NCI-H1694 (cell line): ENCODE measurements at places on chromosomes 3 and 15.

DNA sequence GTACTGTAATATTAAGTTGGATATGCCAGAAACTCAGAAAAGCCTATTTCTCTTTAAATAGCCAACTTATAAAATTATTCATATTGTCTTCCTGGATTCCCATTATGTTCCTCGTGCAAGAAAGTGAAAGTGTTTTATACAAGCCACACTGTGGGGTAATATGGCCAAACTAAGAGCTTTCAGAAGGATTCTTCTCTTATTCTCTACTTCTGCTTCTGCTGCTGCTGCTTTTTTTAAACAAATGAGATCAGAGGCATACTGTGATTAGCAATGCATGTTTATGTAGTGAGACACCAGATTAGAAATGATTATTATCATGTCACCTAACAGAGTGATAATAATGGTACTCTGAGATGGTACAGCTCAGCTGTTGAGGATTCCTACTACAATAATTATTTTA lies 1026.5 kb upstream of the CFAP20DC start:
- DNase-seq, result no peak

GRCh38 chr15:89496155-89497098 lies at the start of gene RHCG:
RHCG (minus strand) TSS chr15:89496583; CDS start chr15:89496544, 39 bp downstream.
- no peak for DNase-seq

DNA sequence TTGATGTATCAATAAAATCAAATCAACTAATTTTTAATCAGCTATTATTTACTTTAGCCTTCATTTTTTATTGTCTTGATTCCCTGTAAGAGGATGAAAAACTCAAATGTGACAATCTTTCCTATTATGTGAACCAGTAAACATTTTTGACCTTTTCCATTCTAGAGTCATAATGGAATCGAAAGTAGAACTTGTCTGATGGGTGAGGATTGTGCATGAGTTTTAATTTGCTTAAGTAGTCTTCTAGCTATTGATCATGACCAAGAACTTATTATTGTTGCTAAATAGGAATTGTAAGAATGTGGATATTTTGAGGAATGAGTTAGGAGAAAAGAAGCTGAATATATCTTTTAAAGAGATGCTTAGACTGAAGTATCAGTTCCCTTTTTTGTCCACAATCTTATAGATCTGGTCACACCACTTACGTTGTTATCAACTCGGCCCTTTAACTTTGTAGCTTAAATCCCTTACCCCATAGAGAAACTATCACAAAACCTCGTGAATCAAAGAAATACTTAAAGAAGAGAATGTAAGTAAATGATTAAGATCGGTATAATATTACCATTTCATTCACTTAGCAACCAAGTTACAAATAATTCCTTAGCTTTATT lies 147.3 kb downstream of the TP63 start:
- no peak for DNase-seq

DNA sequence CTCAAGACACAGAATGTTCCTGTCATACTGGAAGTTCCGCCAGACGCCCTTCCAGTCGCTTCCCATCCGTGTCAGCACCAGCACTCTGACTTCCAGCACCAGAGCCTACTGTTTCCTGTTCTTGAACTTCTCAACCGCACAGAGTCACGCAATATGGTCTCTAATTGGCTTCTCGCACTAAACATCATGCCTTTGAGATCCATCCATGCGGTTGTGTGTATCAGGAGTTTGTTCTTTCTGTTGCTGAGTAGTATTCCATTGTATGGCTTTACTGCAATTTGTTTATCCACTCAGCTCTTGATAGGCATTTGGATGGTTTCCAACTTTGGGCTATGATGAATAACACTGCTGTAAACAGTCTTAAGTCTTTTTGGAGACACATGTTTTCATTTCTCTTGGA lies 112.1 kb downstream of the LRRK1 start:
- DNase-seq, result no peak

DNA sequence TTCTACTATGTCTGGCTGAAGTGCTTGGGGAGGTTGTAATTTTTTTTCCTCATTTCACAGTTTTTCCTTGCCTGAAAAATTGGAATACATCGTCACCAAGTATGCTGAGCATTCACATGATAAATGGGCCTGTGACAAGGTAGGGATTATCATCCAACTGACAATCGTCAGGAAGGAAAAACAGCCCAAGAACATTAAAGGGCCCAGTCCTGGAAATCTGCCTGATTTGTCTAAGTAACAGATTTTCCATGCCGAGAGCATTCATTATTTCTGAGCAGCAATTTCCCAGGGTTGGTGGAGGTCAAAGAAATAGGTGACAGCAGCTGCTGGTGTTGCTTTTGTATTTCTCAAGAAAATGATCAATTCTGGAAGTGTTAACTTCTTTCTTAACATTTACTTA lies 226.0 kb upstream of the CHRM5 start:
- DNase-seq, result no peak

DNA sequence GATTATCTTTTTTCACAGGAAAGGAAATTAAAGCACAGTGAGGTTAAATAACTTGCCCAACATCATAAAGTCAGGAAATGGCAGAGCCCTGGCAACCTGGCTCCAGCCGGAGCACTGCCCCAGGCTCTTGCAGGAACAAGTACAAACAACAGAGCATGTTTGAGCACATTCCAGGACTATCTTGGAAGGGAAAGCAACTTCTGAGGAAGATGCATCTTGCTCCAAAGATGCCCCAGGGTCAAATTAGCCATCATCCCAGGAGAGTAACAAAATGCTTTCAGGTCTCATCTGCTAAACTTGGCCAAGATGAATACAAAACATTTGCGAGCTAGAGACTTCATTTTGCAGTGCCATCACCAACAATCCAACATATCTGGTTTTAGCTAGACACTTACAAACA lies 162.4 kb upstream of the LRRN1 start:
- no peak for DNase-seq

DNA sequence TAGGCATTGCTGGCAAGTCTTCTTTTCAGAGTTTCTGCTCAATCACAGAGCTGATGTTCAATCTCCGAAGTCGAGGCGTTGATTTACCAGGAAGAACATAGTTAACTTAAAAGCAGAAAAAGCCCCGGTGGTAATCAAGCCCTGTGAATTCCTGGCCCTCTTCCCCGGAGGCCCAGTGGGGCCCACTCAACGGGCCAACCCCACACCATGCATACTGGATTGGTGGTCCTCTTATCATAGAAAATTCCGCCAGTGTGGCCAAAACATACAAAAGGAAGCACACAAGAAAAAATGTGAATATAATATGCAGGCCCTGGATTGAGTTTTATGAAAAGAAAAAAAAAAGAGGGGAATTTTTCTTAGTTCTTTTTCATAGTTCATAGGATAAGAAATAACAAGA lies 873.0 kb upstream of the NR2F2 start:
- DNase-seq, result no peak

GRCh38 chr3:14822670-14823390 lies 4.1 kb downstream of the FGD5 start:
- no peak for DNase-seq

DNA sequence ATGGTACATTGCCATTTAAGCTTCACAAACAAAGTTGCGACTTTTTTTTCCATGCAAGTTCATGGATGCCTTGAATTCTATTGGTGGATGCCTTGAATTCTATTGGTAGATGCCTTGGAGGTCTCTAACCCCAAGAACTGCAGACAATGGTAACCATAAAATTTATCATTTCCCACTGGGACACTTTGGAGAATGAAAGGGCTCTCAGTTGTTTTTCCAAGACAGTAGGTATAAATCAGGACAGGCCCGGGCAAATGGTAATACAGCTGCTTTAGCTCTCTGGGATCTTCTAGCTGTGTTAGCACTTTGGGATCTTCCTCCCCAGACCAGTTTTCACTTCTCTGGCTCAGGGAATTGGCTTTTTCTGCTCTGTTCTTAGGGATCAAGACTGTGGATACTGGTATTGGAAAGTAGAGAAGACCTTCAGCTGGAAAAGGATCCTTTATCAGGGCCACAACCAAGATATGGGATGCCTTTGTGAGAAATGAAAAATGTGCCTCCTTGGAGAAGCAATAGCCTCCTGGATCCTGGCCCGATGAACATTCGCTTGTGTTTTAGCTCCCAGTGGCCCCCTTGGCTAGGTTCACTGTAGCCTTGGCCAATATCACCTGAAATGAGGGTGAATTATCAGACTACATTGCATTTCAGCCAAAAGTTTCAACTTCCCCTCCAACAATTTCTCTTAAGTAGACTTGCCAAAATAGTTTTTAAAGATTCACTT lies 8.3 kb downstream of the LRRC3B start:
- DNase-seq, result no peak

- no peak for DNase-seq
Observed at GRCh38 chr15:84852212-84852611, 32.2 kb upstream of the SLC28A1 start.

GRCh38 chr3:195859061-195859845 lies 47.5 kb upstream of the MUC4 start:
- peak; percentile 70 for DNase-seq

- no peak for DNase-seq
Observed at GRCh38 chr15:40307421-40308211, at the start of gene PLCB2. PLCB2 (minus strand) TSS chr15:40307935; CDS start chr15:40307672, 263 bp downstream.

DNA sequence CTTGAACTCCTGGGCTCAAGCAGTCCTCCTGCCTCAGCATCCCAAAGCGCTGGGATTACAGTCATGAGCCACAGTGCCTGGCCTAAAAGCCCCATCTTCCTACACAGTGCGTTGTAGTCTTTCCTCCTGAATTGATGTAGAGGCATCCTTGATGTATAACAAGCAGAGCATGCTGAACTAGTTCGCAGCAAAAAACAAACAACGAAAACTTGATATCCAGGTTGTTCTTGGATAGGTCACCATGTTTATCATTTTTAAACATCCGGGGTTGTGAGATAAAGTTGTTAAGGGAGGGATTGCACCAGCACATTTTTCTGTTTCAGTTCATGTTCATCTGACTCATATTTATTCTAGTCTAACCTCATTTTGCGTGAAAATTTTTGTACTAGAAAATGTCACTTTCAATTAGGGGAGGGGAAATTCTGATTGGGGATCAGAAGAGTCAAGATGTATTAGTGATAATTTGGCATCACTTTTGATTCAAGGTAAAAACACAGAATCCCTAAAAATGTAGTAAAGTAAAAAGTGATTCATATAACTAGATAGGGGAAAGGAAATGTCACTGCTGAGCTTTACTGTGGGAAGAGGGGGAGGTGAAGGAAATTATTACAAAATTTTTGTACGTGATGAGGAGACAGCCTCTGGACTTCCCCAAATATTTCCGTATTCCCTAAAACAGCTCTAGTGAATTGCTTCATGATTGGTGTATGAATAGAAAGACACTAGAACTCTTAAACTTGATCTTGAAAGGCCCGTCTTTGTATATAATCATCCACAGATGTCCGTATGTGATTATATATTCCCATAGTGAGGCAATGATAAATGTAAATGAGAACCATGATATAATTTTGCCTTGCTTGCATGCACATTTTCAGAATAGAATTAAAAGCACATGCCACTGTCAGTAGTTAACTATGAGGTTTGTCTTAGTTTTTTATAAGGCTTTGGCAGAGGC lies 22.9 kb downstream of the RAB8B start:
- DNase-seq, result no peak

GRCh38 chr15:85324202-85324601 lies 56.2 kb upstream of the AKAP13 start:
- DNase-seq, result no peak

GRCh38 chr15:65822316-65822715 lies 30.2 kb upstream of the DENND4A start:
- DNase-seq, result no peak

- no peak for DNase-seq
Observed at GRCh38 chr15:79804838-79805237, 92.0 kb downstream of the MTHFS start.

DNA sequence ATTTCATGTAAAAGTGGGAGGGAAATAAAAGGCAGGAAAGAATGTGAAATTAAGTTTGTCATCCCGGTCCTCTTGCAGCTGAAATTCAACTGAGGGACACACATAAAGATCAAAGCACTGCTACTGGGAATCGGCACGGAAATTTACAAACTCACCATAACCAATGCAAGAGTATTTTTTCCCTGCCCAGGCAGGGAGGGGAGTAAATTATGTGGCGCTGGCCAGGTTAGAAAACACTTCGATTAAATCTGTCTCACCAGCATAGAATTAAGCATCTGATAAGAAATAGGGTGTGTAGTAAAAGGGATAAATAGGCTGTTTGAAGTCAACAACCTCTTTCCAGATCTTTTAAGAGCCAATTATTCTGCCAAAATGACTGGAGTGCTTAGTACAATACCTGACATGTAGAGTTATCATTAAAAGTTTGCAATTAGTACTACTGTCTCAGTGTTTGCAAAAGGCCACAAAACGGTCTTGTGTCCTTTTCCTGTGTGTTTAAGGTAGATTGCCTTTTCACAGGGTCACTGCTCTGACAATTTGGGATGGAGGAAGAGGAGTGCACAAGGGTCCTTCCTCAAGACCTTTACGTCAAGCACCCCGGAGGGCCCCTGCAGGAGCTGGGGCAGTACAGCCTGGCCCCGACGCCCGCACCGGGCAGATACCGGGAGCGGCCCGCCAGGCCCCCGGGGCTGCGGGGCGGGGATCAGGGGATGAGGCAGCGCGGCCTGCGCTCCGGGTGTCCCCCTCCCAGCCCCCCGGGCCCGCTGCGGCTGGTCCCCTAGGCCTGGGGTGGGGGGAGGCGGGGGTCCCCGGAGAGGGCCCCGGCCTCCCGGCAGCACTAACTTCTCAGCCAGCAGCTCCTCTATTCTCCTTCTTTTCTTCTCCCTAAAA lies 651 bp downstream of the UBA3 start:
- no peak for DNase-seq

DNA sequence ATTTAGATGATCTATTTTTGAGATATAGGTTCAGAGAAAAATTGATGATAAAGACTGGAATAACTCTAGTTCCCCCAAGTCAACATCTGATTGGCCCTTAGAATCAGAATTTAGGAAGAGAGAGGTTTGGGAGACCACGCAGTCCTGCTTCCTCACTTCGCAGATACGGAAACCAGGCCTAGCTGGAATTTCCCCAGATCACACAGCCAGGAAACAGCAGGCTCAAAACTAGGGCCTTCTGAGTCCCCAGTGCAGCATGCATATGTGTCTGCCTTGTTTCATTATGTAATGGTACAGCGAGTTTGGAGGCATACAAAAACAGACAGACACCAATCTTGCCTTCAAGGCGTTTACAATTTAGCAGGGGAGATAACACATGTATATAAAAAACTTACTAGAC lies 177.1 kb upstream of the ICE2 start:
- DNase-seq, result no peak

DNA sequence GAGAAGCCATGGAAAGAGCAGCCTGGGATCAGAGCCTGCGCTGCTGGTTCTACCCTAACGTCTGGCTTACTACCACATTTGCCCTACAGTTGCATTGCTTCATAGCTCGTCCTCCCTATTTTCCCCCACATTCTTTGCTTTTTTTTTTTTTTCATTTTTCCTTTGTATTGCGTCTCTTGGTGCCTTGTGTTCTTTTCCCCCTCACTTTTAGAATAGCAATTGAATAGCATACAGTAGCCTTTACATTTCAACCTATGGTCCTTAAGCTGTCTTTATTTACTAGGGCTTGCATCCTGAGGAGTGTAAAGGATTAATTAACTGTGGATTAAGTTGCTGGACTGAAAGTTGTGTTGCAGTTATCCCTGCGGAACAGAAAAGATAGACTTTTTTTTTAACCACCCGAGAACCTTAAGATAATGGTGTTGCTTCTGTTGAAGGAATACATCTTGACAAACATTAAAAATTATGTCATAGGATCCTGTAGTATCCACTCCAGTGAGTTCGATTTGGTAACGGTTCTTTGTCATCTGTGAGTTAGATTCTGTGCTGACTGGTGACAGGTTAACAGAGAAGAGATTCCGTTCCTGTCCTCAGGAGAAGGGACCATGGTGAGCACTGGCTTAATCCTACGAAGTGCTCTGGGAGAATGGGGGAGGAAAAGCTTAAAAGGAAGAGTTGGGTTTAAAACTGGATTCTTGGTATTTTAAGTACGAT lies 417.4 kb upstream of the NAALADL2 start:
- peak; percentile 60 for DNase-seq
